ENCODE measurements at places on chromosomes 5 and 9.

DNA sequence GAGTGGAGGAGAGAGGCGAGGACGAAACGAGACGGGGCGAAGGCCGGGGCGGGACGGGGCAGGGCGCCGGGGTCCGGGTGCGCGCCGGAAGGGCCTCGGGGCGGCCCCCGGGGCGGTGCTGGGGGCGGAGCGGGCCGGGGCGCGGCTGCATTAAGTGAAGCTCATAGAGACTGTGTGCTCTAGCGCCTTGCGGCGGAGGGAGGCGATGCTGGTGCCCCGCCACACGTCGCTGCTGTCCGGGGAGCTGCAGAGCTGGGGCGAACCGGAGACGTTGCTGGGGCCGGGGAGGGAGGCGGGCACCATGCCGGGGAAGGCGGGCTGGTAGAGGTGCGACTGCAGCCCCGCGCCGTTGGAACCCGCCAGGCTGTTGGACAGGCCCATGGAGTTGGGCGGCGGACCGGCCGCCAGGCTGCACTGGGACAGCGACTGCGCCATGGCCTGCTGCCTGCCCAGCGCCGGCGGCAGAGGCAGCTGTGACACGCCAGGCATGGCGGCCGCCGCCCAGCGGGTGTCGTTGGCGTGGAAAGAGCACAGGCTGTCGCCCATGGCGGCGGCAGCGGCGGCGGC, 8.3 kb downstream of the OTP start:
- peak; percentile 49 for DNase-seq

- DNase-seq = no peak
These were observed 32.1 kb upstream of the POMT1 start for GRCh38 chr9:131470581-131470991.

GRCh38 chr9:93595461-93595860, 19.1 kb downstream of the PHF2 start:
- DNase-seq = no peak

GRCh38 chr5:76983468-76983867, 30.6 kb downstream of the CRHBP start:
- DNase-seq = no peak

- DNase-seq = no peak
These were observed 136.1 kb downstream of the MACIR start for GRCh38 chr5:103394676-103395075.

DNA sequence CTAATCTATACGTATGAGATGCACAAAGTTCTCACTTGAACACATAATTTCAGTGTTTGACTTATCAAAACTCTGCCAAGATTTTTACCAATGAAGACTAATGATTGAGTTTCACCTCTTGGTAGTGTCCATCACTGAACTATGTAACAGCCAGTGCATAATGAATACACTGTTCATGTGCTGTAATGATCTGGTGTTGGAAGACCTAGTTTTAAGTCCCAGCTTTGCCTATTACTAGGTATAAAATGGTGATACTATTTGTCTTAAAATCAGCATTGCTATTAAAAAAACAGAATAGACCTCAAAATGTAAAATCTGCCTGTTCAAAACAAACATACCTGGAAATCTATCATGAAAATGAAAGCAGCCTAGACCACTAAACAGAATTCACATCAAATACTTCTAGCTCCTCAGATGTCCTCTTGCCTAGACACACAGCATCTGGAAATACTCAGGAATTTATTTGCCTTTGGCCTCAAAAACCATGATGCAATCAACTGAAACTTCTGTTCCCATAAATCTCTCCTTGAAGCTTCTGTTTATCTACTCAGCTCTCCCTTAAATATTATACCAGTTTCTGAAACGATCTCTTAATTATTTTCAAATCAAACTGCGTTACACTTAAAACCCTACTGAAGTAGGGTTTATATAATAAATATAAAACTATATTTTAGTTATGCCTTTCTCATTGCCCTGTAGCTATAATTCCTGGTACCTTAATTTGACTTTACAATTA, 38.1 kb downstream of the MRPS27 start:
- peak; percentile 86 for DNase-seq

GRCh38 chr9:89254773-89255125, 56.2 kb upstream of the CKS2 start:
- DNase-seq = no peak

DNA sequence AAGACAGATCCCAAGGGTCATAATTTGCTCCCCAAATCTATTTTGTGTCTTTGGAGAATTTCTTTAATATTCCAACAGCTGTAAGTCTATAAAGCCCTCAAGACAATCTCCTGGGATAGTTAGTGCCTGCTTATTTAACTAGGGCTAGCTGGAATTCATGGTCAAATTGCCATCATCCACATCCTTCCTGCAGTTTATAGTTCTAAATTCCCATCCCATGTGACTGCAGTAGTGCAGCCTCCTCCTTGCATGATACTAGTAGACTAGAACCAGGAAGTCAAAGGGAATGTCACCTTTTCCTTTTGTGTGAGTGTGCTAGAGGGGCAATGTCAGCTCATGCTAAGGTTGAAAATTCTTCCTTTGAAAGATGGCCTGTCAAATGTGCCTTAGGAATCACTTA, 214.8 kb upstream of the PIK3R1 start:
- no peak for DNase-seq

DNA sequence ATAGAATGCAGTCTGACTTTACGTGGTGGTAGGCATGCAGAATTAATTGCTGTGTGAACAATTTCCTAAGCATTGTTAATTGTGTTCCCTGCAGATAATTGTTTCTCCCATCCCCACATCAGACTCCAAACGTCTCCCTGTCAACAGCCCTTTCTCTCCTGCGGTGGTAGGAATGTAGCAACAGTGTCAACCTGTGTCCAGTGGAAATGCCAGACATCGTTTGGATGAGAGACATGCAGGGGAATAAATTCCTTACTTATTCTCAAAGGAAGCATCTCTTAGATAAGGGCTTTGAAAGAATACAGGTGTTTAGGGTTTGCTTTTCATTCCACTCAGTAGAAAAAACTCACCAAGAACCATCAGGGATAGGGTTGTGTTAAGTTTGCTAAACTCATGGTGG, 245.3 kb upstream of the WWC1 start:
- no peak for DNase-seq

DNA sequence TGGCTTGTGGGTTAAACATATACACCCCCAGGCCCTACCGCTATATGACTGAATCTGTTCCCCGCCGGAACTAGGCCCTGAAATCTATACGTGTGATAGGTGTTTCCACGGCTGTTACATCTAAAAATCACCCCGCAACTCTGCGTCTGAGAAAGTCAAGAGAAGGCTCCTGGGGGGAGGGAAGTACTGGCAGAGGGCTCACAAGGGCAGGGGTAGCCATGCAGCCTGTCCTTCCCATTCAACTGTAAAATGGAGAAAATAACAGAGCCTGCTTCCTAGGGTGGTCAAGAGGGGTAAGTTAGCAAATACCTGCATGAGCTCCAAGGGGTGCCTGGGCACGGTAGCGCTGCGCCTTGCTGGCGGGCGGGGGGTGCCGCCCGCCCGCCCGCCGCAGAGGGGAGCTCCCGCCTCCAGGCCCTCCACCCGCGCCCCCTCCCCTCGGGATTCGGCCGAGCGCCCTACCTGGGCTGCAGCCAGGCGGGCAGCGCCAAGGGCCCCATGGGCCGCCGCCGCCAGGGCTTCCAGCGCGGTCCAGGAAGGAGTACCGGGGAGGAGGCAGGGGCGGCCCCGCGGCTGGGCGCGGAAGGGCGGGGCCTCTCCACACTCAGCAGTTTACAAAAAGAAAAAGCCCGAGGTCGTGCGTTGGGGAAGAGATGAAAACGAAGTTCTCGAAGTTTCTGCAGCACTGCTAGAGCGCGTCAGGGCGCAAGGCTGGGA, at the start of gene HACD4:
TSS of gene HACD4 (minus strand) at position 550 of the 717 bp plus-strand sequence. CDS start at position 500, 50 bp downstream.
- DNase-seq = peak; percentile 62

- DNase-seq = no peak
These were observed 20.3 kb downstream of the FEM1C start for GRCh38 chr5:115524199-115524847.

GRCh38 chr9:3244963-3245653, 280.7 kb downstream of the RFX3 start:
- DNase-seq = no peak

DNA sequence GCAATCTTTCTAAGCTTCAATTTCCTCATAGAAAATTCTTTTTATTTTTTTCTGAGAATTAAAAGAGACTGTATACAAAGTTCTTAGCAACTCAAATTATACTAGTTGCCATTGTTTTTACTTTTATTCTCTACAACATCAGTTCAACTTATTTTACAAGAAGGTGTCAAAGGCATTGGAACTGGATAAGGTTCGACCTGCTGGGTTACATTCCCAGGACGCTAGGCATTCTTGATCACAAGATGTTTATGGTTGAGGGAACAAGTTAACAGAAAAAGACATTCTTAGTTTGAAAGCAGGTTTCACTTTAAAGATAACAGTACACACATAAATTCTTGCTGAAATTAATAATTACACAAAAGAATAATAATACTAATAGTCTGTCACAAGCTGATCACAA, 163.5 kb upstream of the SNX2 start:
- no peak for DNase-seq

- no peak for DNase-seq
These were observed 94.6 kb downstream of the SEMA6A start for GRCh38 chr5:116479776-116480675.

GRCh38 chr9:81264516-81264915, 424.8 kb downstream of the TLE1 start:
- DNase-seq = peak; percentile 27

DNA sequence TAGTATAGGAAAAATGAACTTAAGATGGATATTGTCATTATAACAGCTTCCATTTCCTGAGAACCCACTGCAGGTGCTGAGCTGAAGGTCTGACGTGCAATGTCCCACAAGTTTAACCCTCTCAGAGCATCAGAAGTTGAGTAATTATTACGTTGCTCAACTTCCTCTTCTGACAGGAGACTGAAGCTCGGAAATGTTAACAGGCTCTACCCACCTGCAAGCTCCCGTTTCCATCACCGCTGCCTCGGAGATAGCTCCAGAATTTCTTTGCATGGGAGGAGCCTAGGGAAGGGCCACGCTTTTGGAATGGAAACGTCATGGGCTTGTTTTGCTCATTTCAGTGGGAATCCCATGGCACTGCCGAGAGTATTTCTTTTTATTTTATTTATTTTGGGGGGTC, 1.0 kb upstream of the NTMT1 start:
- no peak for DNase-seq

- DNase-seq = no peak
These were observed 73.8 kb upstream of the KLF9 start for GRCh38 chr9:70488098-70488792.

DNA sequence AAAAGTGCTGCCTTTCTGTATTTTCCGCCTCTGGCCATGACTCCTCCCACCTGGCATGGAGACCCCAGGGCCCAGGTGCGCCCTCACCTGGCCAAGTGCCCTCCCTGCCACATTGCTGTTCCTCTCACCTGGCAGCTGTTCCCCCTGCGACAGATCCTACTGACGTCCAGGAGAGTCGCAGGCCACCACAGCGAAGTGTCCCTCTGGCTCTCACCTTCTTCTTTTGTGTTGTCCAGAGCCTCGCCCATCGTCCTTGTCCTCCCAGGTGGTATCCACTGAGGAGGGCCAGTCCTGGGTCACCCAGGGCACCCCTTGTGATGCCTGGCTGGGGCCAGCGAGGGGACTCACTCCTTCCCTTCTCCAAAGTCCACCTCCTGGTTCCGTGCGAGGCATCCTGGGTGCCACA, 2.6 kb downstream of the NKD2 start:
- no peak for DNase-seq

DNA sequence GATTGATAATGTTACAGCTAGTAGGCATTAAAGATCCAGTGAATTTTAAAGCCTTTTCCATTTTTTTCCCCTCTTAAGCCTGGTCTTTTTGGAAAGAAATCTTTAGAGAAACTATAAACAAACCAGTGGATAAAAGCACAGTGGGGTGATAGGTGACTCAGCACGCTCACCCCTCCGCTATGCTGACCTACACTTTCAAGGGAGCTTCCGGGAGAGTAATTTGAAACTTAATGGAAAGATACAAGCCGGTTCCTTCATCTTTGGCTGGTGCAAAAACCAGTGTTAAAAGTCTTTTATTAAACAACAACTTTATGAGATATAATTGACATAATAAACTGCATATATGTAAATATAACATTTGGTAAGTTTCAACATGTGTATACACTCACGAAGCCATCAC, 27.0 kb upstream of the ALDOB start:
- DNase-seq = peak; percentile 77

GRCh38 chr9:80163889-80164288, 592.1 kb downstream of the TLE4 start:
- DNase-seq = no peak

DNA sequence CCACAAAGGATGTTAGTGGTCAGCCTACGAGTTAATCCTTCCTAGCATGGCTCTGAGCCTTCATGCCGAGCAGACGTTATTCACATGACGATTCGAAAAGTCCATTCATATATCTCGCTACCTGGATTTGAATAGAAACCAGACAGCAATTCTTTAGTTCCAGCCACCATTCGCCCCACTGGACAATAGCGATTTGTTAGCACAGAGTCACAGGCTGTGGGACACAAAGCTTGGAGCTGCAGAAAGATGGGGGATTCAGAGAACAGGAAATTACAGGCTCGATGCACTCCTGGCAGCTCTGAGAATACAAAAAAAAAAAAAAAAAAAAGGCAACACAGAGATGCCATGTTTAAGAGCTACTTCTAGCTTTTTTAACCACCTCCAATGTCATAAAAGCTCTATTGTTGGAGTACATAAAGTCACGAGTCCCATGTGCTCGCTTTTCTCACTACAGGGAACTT, 110.7 kb downstream of the NR6A1 start:
- DNase-seq = peak; percentile 63

- DNase-seq = peak; percentile 21
These were observed 105.7 kb upstream of the ZNF618 start for GRCh38 chr9:113770396-113770795.

DNA sequence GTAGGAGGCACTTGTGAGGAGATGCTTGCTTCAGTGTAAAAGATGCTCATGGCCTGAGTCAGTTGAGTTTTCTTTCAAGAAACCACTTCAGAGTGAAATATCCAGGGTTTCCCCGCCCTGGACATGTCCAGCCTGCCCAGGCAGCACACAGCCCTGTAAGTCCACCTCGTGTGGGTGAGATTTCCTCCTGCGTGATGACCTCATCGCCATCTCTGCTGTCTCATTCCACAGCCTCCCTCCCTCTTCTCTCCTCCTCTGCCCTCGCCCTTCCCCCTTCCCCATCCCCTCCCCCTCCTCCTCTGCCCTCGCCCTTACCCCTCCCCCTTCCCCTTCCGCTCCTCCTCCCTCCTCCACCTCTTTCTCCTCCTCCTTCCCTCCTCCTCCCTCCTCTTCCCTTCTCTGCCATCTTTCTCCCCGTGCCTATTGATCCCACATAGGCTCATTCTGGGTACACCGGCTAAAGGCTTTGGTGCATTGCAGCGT, 34.0 kb upstream of the NCS1 start:
- DNase-seq = peak; percentile 97

DNA sequence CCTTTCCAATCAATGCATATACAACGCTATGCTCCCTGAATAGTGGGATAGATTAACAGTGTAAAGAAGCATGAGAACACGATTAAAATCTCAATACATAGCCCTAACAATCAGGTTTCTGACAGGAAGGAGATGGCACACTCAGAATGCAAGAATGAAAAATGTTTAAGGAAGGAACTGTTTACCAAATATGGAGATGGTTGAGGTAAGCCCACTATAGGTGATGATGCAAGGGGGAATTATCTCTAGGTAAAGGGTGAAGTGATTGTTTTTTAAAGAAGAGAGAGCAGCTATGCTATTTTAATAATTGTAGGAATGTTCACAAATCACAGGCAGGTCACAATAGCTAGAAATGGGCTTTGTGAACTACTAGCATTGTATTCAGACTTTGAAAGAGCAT, 302.4 kb downstream of the CHSY3 start:
- no peak for DNase-seq

- no peak for DNase-seq
These were observed 3.8 kb downstream of the DCANP1 start for GRCh38 chr5:135443161-135443960.

GRCh38 chr9:93080406-93080805, 15.6 kb upstream of the CARD19 start:
- DNase-seq = no peak

All from EL (cell line).